ENCODE measurements at places on chromosomes 7 and 10. TPM values are rescaled to one million over a fixed set of nuclear protein-coding genes. Genes with fewer than 3 reads are reported as not detected.

The EGFR gene
- not detected for total RNA-seq

GRCh38 chr7:260441-261281 lies 29.3 kb upstream of the FOXL3 start:
- no peak overlapping the region for H3K27ac ChIP-seq
- H3K4me3 ChIP-seq: no peak overlapping the region
- no peaks in the 10 kb centered on the region for H3K27me3 ChIP-seq
- H3K36me3 ChIP-seq: no peaks in the 10 kb centered on the region

DNA sequence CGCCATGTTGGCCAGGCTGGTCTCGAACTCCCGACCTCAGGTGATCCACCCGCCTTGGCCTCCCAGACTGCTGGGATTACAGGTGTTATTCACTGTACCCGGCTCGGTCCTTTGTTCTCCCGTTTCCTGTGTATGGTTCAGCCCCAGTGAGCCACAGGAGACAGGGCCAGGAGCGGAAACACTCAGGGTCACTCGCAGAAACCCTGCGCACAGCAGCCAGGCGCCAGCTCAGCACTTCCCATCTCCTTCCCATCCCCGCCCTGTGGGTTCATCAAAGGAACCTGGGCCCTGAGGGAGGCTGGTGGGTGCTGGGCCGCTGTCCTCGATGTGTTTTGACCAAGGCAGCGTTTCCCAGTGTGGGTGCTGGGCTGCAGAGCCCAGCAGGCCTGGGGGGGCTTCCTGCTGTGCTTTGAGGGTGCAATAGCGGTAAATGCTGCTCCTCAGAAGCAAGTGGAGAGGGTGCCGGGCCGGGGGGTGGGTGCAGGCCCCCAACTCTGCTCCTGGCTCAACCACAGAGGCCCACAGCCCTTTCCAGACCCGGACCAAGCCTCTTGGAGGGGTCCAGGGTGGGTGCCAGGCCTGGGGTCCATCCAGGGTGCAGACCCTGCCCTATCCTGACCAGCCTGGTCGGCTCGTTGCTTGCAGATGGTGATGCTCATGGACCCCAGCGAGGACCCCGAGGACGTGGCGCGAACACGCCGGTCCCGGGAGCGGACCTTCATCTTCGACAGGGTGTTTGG lies 15.3 kb upstream of the CHST12 start:
- peaks cover 5% of the 10 kb centered on the region for H3K36me3 ChIP-seq
- H3K4me1 ChIP-seq: peaks cover 1% of the 10 kb centered on the region
- no peak for DNase-seq
- no peak overlapping the region for H3K27ac ChIP-seq
- no peak overlapping the region for H3K4me3 ChIP-seq

GRCh38 chr10:132876993-132877431 lies 65.4 kb downstream of the CFAP46 start:
- H3K4me1 ChIP-seq: no peaks in the 10 kb centered on the region
- no peak overlapping the region for H3K4me3 ChIP-seq
- H3K36me3 ChIP-seq: no peaks in the 10 kb centered on the region
- no peak overlapping the region for H3K27ac ChIP-seq

DNA sequence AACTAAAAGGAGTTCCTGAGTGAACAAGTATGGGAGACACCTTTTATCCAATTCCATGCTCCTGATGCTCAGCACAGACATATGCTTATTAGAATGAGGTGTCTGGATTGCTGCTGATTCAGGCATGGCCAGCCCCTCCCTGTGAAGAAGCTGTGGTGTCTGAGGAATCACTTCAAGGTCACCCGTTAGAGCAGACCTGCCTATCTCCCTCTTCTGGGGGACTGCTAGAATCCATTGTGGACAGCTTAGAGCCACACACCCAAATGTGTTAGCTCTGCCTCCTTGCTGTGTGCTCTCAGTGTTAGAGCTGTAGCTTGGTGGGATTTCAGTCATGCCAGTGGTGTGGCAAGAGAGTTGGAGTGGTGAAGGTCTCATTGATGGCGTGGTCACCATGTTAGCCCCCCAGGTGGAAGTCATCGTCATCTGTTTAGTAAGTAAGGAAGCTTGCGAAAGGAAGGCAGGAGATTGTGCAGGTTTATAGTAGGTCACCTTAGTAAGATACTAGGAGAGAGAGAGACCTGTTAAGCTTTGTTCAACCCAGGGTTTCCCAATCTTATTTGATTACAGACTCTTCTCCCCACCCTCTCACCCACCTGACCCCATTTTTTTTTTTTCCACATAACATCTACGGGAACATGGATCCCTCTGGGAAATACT lies 12.8 kb downstream of the PRXL2A start:
- H3K36me3 ChIP-seq: peaks cover 7% of the 10 kb centered on the region
- no peak overlapping the region for H3K27ac ChIP-seq
- no peaks in the 10 kb centered on the region for H3K27me3 ChIP-seq

DNA sequence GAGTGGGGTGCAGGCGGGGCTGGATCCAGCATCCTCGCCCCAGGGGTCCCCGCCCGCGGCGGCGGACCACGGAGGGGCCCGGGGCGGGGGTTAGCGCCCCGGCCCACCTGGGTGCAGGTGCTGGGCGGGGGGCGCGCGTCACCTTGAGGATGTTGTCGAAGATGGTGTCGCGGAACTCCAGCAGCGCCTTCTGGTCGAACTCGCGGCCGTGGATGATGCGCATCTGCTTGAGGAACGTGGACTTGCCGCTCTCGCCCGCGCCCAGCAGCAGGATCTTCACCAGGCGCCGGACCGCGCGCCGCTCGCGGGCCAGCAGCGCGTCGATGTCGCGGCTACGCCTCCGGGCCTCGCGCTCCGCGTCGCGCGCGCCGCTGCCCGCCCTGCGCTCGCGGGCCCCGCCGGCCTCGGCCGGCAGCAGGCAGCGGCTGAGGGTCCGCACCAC lies 376 bp downstream of the GNA12 start:
- peaks cover 6% of the 10 kb centered on the region for H3K36me3 ChIP-seq
- no peak overlapping the region for H3K27ac ChIP-seq
- H3K4me3 ChIP-seq: peak overlapping the region; percentile 70
- no peaks in the 10 kb centered on the region for H3K27me3 ChIP-seq
- peak; percentile 51 for DNase-seq
- peaks cover 36% of the 10 kb centered on the region for H3K4me1 ChIP-seq
